ENCODE measurements at places on chromosomes 1 and 21.
A peak's percentile ranks its signal among the peaks of the same experiment; 100 is the strongest.

DNA sequence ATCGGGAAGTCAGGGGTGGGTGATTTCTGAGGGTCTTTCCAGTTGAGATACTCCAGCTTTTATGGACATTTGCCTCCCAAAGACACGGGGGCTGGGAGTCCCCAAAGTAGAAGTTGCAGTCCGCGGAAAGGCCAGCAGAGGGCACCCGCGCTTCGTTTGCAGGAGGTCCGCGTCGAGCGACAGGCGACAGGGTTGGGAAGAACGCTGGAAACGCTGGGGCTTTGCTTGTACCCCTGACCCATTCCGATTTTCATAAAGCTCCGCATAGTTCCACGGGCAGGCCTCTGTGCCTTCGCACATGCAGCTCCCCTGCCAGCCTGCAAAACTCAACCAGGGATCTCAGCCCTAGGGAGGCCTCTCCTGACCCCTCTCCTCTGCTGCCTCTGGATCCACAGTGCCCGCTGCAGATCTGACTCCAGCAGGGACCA, 44.2 kb upstream of the LAPTM5 start:
- DNase-seq: no peak

- no peak for DNase-seq
Measured at GRCh38 chr1:221672239-221672645, 69.6 kb downstream of the DUSP10 start.

DNA sequence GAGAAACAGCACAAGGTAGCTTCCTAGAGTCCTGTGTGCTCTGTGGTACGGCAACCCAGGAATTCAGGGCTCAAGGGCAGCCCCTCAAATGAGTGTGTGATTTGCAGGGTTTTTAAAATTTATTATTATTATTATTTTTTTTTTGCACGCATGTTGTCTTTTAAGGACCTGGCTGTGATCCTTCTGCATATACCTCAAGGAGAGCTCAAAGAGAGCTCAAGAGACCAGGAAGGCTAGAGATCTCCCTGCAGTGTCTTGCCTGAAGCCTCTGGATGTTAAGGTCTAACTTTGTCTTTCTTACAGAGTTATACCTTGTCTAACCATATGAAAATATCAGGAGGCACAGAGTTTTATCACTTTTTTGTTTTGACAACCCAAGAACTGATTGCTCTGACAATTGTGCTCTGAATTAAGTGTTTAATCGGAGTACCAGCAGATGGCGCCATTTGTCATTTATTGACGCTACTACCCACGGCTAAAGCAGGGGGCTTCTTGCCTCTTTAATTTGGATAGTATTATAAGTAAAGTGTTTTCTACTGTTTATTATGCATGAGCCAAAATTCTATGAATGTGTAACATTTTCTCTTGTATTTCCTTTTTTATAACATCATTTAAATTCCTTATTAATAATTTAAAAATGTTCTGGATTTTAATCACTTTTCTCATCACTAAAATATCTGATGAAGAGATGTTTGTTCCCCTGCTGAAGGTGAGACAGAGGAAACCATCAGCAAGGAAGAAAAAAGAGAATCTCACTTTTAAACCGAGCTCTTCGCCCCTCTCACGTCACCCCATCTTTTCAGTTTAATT, 35.8 kb upstream of the LMO4 start:
- DNase-seq: no peak

- no peak for DNase-seq
Measured at GRCh38 chr1:235649368-235650163, at the start of gene GNG4. TSS of gene GNG4 (minus strand) at chr1:235649784. CDS start at chr1:235583838, 65,946 bp downstream.

- no peak for DNase-seq
Measured at GRCh38 chr1:47596328-47596727, 158.5 kb downstream of the FOXD2 start.

GRCh38 chr1:44571712-44572571, 102.3 kb downstream of the TMEM53 start:
- no peak for DNase-seq

- DNase-seq: no peak
Measured at GRCh38 chr1:110011527-110012041, 22.8 kb upstream of the STRIP1 start.

- no peak for DNase-seq
Measured at GRCh38 chr1:201348211-201348566, 29.3 kb downstream of the TNNT2 start.

DNA sequence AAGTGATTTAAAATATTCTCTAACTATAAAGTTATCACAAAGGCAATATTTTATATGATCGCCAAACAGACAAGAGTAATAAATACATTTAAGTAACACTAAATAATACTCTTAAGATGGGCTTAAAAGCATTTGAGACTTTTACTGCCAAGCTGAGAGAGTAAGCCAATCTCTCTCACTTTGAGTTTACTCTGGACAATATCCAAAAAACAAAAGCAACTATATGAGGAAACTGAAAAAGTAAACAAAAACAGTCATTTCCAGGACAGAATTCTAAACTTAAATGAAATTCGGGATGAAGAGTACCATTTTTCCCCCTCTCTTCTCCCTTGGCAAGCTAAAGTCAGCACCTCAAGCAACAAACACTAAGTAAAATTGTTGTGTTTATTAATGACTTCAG, 173.2 kb downstream of the COP1 start:
- DNase-seq: no peak

DNA sequence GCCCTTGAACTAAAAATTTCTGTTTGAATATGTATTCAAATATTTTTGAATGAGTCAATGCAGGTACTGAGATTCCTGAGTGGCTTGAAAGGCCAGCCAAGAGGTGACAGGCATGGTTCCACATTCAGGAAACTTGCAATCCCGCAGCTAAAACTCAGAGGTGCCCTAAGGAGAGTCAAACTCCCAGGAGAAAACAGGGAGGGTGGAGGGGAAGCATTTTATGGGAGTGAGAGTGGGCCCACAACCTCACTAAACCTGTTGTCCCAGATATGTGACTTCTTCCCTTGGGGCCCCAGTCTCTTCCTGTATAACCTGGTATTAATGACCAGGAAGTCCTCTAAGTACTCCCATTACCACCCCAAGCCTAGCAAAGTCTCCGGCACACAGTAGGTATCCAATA, 189.6 kb downstream of the PLPP3 start:
- DNase-seq: no peak

GRCh38 chr1:225851805-225852204, 30.4 kb downstream of the TMEM63A start:
- no peak for DNase-seq

GRCh38 chr1:157218671-157219070, 80.5 kb upstream of the ETV3 start:
- no peak for DNase-seq

GRCh38 chr1:110786802-110787327, 86.1 kb upstream of the CD53 start:
- DNase-seq: no peak

DNA sequence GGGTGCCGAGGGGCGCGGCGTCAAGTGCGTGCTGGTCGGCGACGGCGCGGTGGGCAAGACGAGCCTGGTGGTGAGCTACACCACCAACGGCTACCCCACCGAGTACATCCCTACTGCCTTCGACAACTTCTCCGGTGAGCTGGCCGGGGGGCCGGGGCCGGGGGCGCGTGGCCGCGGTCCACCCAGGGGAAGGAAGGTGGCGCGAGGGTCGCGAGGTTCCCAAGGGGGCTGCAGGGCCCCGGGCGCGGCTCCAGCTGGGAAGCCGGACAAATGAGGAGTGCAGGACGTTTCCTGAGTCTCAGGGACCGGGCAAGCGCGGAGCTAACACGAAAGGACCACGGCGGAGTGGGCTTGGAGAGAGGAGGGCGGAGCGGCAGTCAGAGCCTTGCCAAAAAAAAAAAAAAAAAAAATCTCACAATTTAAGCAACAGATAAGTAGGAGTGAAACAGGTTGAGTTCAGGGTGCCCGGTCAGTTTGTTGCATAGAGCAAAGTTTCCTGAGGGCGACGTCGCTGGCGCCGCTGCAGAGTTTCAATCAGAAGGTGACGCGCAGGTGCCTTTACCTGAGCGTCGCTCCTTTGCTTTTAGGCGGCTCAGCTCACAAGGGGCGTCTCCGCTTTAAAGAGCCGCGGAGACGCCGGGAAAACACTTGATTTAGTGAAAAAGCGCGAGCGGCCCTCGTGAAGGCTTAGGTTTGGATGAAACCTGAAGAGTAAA, 750 bp downstream of the RHOU start:
- peak; percentile 87 for DNase-seq

DNA sequence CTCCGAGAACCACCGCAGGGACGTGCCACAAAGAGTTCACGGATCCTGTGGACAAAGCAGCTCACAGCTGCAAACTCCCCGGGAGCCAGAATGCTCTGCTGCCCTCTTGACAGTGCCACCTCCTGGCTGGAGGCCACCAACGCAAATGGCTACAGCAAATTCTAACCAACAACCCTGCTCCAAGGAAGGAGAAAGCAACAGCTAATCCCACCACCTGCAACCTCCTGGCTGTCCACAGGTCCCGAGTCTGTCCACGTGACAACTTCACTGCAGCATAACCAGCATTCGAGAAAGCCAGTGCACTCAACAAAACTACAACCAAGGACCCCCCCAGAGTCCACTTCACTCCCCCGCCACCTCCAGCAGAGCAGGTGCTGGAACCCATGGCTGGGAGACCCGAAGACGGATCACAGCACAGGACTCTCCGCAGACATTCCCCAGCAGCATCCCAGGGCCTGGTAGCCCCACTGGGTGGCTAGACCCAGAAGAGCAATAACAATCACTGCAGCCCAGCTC, 17.3 kb downstream of the POFUT2 start:
- DNase-seq: no peak

DNA sequence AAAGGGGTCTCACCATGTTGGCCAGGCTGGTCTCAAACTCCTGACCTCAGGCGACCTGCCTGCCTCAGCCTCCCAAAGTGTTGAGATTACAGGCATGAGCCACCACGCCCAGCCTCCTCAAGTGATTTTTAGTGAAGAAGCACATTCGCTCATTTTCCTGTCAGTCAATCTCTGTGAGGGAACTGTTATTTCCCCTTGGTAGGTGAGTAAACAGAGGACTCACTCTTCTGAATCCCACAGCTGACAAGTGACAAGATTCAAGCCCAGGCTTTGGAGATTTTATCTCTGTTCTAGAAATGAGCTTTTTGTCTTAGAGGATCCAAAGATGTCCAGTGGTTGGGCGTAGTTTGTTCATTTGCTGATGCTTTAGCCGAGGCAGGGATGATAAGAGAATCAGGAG, 43.9 kb upstream of the TACSTD2 start:
- DNase-seq: no peak

All from vagina (tissue), 2 donors.